ENCODE measurements at places on chromosomes 1 and 21. TPM values are rescaled to one million over a fixed set of nuclear protein-coding genes. Genes with fewer than 3 reads are reported as not detected.

The FNDC5 gene
- total RNA-seq: not detected

The COL6A1 gene
- total RNA-seq: 0.57 TPM

GRCh38 chr1:153422450-153423068 is 6.2 kb downstream of the S100A7A start:
- DNase-seq: peak; percentile 82

DNA sequence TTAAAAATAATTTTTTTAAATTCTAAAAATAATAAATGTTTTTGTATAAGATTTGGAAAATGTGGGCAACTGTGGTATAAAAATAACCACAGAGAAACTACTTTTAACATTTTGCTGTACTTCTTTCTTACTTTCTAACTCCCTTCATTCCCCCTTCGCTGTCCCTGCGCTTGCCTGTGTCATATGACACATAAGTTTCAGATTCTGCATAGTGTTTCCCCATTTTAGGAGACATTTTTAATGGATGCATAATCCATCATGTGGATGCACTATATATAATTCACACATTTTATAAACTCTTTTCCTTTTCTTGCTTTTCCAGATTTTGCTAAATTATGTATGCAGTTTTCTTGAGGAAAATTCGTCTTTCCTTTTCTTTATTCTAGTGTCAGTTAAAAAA is 16.3 kb downstream of the ATG4C start:
- no peak for DNase-seq

DNA sequence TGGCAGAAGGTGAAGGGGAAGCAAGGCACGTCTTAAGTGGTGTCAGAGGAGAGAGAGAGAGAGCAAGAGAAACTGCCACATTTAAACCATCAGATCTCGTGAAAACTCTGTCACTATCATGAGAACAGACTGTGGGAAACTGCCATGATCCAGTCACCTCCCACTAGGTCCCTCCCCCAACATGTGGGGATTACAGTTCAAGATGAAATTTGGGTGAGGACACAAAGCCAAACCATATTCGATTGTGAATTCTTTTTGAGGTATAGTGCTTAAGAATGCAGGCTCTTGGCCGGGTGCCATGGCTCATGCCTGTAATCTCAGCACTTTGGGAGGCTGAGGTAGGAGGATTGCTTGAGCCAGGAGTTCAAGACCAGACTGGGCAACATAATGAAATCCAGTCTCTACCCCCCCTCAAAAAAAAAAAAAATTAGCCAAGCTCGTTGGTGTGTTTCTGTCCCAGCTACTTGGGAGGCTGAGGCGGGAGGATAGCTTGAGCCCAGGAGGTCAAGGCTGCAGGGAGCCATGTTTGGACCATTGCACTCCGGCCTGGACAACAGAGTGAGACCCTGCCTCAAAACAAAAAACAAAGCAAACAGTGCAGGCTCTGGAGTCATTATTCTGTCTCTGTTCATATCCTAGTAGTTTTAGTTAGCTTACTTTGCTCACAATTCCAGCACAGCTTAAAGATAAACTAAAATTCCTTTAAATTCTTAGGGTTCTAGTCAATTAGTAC is 6.0 kb downstream of the ZCCHC17 start:
- DNase-seq: no peak

GRCh38 chr1:44485229-44485933 is 80.3 kb downstream of the RNF220 start:
- peak; percentile 13 for DNase-seq

The OR6F1 gene
- not detected for total RNA-seq

The LCE1B gene
- total RNA-seq: not detected

GRCh38 chr1:224710196-224710595 is 94.1 kb downstream of the CNIH3 start:
- no peak for DNase-seq

DNA sequence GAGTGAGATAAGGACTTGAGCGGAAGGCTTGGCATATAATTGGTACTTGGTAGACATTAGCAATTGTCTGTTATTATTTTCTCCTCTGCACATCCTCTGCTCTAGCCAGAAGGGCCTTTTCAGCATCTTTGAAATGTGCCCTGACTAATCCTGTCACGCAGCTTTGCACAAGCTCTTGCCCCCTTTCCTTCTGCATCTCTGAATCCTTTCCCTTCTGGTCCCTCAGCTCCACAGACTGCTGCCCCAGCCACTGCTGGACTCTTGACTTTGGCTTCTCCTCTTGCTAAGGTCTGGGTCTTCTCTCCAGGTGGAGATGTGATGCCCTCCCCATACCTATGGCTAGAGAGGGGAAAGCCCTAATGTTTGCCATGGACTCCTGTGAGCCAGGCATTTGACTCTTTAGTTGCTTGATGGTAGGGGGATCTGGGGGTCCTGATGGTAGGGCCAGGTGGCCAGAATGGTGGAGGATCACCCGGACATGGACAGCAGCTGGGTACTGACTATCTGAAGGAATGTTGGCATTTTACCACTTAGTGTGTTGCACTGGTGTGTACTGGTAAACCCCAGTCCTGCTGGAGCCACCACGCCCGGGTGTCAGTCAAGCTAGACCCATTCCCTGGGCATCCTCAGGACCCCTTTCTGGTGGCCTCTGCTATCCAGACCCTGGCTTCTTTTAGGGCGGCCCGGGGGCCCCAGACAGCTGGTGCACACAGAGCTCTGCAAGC is 4.4 kb downstream of the HPCA start:
- DNase-seq: no peak

- no peak for DNase-seq
Measured at GRCh38 chr21:38265166-38265565, 8.4 kb downstream of the KCNJ15 start.

GRCh38 chr21:29550205-29550604 is 251.5 kb downstream of the BACH1 start:
- DNase-seq: no peak

The LDLRAD2 gene
- not detected for total RNA-seq

DNA sequence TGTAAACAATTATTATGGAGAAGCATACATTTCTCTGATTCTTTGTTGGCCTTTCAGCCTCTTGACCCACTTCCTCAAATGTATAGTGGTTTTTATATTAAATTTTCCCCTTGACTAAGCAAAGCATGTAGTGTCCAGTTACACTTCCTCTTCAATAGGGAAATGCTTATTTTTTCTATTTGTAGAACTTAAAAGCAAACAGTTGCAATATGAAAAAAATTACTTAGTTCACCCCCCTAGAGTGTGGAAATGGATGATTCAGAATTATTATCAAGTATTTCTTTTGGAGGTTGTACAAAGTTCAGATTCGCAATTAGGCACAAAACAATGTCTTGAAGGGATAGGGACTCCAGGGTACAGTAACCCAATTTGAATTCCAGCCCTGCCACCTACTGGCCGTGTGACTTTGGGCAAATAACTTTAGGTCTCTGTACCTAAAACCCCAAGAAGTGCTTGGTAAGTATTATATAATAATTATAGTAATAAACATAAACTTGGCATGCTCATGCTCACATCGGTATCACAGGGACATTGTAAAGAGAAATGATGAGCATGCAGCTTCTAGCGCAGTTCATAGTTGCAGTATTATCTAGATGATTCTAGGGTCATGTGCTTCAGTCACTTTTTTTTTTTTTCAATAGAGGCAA is 28.6 kb upstream of the IFNGR2 start:
- DNase-seq: peak; percentile 75

The C4BPB gene
- 1.3 TPM for total RNA-seq

The B3GALT5 gene
- not detected for total RNA-seq

- peak; percentile 63 for DNase-seq
Measured at GRCh38 chr21:34198231-34199120, 125.1 kb downstream of the MRPS6 start.

DNA sequence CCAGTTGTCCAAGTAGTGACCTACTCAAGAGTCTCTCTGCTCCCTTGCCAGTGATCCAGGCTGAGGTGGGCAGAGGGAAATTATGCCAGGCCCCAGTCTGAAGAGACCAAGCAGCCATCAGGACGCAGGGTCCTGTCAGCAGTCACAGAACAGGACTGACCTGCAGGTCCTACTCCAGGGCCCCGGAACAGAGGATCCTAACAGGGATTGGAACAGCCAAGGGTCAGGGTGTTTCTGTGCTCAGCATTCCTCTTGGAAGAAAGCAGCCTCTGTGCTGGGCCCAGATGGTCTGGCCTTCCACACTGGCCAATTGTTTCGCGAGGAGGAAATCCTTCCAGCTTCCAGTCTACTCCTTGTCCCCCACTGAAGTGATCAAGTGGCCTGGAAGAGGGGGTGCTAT is 41.6 kb upstream of the USP1 start:
- DNase-seq: no peak

The WARS2 gene
- total RNA-seq: 16.0 TPM

DNA sequence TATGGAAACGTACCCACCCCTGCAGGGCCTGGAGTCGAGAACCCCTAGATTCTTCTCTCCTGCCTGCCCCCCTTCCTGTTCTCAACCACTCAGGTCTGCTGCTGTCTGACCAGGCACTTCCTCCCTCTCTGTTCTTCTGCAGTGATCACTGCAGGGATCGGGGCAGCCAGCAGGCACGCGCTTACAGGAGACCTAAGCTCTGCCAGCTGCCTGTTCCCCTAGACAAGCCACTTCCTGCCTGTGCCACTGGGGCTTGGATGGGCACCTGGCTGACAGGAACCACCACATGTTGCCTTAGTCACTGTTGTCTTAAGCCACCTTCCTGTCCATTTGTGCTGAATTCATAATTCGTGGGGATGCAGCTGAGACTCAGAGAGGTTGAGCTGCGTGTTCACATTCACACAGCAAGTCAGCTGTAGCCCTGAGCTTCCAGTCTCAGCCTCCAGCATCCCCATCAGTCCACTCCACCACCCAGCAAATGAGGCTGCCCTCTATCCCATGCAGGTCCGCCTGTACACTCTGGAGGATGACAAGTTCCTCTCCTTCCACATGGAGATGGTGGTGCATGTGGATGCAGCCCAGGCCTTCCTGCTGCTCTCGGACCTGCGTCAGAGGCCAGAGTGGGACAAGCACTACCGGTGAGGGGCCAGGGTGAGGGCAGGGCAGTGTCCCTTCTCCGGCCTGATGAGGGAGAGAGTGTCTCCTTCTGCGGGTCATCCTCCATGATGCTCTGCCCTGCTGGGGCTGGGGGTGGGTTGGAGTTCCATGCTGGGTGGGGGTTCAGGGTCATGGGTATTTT is 18.6 kb downstream of the FAM151A start:
- DNase-seq: peak; percentile 51

DNA sequence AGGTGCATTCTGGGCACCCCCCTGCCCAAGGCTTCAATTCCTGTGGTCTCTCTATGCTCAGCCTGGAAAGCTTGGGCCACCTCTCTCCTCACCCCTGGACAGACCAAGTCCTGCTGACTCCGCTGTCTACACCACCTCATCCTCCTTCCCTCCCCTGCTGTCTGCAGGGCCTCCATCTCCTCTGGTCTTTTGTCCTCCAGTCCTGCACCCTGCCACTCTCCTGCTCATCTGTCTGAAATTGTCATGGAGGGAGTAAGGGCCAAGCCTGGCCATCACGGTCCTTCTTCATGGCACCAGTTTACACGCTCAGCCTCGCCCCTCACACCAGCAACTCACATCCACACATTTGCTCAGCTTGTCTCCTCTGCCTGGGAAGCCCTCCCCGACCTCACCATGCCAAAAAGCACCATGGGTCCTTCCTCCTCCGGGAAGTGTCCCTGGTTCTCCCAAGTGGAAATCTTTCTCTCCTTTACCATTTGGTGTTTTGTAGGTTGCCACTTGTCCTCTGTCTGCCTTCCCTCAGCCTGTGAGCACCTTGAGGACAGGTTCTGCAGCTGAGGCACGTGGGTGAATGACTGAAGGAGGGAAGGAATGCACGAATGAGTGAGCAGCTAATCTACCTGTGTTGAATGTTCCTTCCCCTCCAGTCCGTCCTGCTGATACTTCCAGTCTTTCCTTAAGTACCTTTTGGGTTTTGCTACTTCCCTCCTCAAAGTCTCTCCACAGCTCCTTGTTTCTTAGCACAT is 2.1 kb upstream of the SLC2A1 start:
- DNase-seq: no peak

The LCE2A gene
- not detected for total RNA-seq

- DNase-seq: no peak
Measured at GRCh38 chr1:207034998-207035397, 2.4 kb upstream of the C1orf116 start.

The KRTAP12-2 gene
- not detected for total RNA-seq

The ACTL8 gene
- total RNA-seq: 0.09 TPM

The CYP4Z1 gene
- total RNA-seq: not detected

- DNase-seq: peak; percentile 73
Measured at GRCh38 chr21:33196941-33197374, 32.8 kb upstream of the IFNAR2 start.

GRCh38 chr1:89598450-89599331 is 34.2 kb upstream of the LRRC8C start:
- DNase-seq: no peak

GRCh38 chr1:232726048-232726779 is 79.0 kb upstream of the MAP10 start:
- DNase-seq: no peak

The TSSK3 gene
- total RNA-seq: 1.6 TPM
